Germinal center (tissue), 1 donor: ENCODE measurements at places on chromosomes 3 and 15.

- no peak for DNase-seq
Measured at GRCh38 chr3:57803647-57804081, 47.6 kb downstream of the SLMAP start.

- DNase-seq: no peak
Measured at GRCh38 chr15:84816694-84817465, at the start of gene ALPK3. Gene ALPK3, plus strand, starts transcription at chr15:84817356. Its CDS starts 97 bp downstream, at chr15:84817453.

DNA sequence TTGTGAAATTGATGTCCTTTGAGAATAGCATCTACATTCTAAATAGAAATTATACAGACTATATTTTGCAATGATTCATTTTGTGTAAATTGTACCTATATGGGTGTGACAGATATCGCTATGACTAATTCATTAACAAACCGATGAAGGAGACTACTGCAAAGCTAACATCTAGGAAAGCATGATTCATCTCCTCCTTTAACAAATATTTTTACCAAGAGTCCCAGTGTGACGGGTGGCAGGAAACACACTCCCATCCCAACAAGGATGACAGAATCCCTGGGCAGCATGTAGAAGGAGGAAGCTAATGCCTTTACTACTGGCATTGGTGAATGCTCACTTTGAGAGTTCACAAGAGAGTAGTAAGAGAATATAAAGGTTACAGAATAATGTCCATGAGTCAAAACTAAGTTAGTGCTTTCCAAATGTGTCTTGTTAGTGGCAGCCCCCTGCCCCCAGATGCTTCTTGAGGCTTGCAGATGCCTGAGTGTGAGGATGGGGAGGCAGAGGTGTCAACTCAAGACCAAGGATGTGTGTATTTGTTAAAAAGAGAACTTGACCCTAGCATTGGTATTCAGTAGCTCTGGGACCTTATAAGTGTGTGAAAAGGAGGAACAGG is 180.6 kb downstream of the FMN1 start:
- no peak for DNase-seq

DNA sequence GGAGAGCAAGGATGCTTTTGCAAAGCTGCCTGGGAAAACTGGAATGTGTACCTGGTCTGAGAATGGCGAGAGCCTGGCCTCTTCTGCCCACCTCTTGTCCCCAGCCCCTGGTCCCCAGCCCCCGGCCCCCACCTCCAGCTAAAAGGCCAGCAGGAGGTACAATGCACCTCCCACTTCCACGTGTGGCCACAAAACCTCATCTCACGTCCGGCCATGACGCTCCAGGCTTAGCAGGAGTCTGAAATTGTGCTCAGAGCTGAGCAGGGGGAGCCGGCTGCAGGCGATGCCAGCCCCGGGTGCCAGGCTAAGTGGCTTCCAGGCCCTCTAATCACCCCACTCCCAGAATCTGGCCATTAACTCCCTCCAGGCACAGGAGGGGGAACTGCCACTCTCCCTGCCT is 83.1 kb upstream of the PRR20G start:
- no peak for DNase-seq

- DNase-seq: no peak
Measured at GRCh38 chr3:72086743-72087087, 301.8 kb upstream of the PROK2 start.
